ENCODE measurements at places on chromosomes 12 and 14. TPM values are rescaled to one million over a fixed set of nuclear protein-coding genes. Genes with fewer than 3 reads are reported as not detected.

- DNase-seq: no peak
Measured at GRCh38 chr14:95623195-95623594, 63.0 kb upstream of the TCL1B start.

DNA sequence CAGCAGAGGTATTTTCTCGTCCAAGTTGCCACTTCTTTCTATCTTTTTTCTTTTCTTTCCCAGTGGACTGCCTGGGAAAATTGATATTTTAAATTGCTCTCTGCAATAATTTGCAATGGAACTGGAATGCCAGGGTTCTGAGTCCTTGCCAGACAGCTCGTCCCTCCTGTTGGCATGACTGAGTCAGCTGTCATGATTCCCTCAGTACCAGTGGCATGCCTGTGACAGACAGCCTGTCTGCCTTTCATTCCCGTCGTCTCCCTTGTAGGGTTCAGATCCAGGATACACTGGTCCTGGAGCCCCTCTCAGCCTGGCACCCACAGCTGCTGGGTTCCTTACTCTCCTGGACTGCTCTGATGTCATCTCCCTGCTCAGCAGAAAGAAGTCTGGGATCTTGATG is 84.8 kb downstream of the PTPN11 start:
- DNase-seq: no peak

GRCh38 chr14:49303946-49304516 is 282.1 kb downstream of the RPS29 start:
- peak; percentile 68 for DNase-seq

- DNase-seq: no peak
Measured at GRCh38 chr14:103103461-103104388, 9.2 kb downstream of the EXOC3L4 start.

- DNase-seq: no peak
Measured at GRCh38 chr14:68079941-68080697, 260.5 kb downstream of the RAD51B start.

The LMBR1L gene
- total RNA-seq: 175 TPM

The ARMH4 gene
- total RNA-seq: 10.5 TPM

The MSI1 gene
- 27.6 TPM for total RNA-seq
